ENCODE measurements at places on chromosomes 7 and 10. TPM values are rescaled to one million over a fixed set of nuclear protein-coding genes. Genes with fewer than 3 reads are reported as not detected.
A peak's percentile ranks its signal among the peaks of the same experiment; 100 is the strongest.

Gene INHBA
- polyA plus RNA-seq, result 2.4 TPM

Gene DLD
- polyA plus RNA-seq, result 77.9 TPM

Gene ATOH7
- 0.22 TPM for polyA plus RNA-seq

Gene VAX1
- not detected for polyA plus RNA-seq

Gene HOXA7
- 13.5 TPM for polyA plus RNA-seq

Gene NRBF2
- 13.4 TPM for polyA plus RNA-seq

Gene WBP1L
- 44.8 TPM for polyA plus RNA-seq

Gene DYNC1I1
- 0.58 TPM for polyA plus RNA-seq

Gene PRKCQ
- 22.7 TPM for polyA plus RNA-seq

DNA sequence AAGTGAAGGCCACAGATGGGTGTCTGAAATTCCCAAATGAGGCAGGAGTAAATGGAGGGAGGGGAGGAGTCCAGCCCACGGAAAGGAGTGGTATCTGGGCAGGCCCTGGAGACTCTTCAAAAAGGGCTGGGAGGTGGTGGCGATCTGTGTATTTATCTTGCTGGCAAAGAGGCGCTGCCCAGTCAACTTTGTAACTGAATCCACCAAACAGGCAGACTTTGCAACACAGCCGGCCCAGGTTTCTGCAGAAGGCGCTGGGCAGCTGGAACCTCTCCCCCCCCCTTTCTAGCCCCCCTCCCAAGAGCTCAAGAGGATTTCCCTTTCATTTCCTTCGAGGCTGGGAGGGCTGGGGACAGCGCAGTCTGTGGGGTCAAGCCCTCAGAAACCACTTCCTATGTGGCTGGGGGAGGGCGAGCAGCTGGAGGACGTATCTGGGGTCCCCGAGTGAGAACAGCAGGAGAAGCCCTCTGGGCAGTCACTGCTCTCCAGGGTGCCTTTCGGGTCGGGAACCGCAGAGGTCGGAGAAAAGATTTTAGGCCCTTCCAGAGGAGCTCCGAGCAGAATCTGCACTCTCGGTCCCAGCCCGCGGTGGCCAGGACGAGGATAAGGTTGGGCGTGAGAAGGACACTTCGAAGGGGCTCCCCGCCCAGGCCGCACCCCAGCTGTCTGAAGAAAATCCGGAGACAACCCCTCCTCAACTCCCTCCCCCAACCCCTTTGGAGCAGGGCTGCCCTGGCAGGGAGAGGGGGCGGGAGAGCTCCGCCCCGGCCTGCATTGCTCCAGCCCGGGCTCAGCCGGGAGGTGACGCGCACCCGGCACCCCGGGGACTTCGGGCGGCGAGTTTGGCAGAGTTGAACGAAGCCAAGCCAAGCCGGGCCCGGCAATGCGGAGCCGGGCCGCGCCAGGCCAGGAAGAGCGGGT, 965 bp downstream of the ZCCHC24 start:
- DNase-seq, result peak; percentile 59

GRCh38 chr10:93080350-93081046, 6.8 kb downstream of the CYP26A1 start:
- DNase-seq, result peak; percentile 46

DNA sequence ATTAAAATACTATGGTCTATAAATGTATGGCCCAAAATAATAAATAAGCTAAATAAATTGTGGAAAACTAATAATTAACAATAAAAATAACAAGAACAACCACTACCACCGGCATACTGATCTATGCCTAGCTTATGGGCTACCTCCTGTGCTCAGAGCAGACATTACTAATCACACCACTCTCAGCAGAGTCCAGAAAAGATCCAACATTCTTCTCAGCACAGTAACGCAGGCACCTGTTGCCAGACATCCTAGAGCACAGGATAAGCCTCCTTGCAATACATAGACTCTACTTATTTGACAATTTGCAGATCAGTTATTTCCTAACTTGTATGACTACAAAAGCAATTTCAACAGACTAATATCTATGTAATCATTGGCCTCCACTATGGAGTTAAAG, 137.1 kb upstream of the NEBL start:
- no peak for DNase-seq

DNA sequence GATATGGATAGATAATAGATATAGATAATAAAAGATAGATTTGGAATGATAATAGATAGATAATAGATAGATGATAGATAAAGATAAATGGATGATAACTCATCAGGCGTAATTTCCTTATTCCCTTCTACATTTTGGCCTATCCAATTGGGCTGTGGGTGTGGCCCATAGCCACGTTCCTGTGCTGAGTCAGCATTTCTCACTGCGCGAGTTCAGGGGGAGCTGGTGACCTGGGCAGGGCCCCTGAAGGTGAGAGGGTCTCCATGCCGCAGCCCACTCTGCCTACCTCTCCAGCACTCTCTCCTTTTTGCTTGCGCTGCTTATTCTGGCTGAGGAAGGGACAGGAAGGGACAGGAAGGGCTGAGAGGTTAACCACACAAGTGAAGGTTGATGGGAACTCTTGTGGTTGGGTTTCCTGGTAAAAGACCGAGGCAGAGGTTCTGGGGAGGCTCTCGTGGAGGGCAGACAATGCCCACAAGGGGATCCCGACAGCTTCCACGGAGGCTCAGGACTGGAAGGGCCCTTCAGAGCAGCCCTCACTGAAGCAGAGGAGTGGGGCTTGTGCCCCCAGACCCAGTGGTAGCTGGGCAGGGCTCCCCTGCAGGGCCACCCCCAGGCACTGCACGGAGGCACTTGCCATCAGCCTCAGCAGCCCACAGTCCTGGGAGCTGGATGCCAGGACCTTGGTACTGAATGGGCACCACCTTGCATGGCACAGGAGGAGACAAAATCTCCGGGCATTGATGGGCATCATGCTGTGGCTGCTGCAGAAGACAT, 247.3 kb upstream of the PITRM1 start:
- no peak for DNase-seq

- DNase-seq, result no peak
These were observed 54.5 kb downstream of the ZNF33B start for GRCh38 chr10:42583828-42584227.

GRCh38 chr10:116809483-116810119, 39.7 kb upstream of the ENO4 start:
- DNase-seq, result no peak

GRCh38 chr7:12549106-12549505, 21.4 kb upstream of the SCIN start:
- DNase-seq, result no peak

Data from hindlimb muscle (tissue), 1 donor.